ENCODE measurements at places on chromosomes 7 and 10. TPM values are rescaled to one million over a fixed set of nuclear protein-coding genes. Genes with fewer than 3 reads are reported as not detected.

DNA sequence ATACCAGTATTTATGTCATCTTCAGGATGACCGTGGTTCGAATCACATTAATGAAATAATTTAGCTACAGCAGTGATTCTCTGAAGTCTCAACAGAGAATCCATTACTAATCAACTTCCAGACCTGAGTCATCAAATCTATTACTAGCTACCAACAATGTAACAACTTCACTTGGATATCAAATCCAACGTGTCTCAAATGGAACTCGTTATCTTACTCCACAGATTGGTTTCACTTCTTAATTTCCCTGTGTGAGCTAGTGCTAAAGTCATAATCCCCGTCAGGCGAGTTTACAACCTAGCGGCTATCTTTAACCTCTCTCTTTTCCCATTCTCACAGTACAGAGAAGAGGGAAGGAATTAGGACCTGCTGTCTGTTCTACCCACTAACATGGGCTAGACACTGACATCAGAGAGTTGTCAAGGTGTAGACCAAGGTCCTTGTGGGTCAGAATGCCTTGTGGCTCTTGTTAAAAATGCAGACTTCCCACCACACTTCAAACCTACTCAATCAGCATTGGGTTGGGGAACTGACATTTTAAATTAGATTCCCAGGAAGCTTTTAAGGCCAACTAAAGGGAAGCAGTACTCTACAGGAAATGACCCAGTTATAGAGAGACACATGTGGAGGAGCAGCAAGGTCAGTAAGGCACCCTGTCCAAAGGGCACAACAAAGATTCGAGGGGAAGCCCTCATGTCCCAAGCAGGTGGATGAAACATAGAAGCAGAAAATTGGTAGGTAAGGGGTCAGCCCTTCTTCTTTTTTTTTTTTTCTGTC is 57.3 kb upstream of the GSAP start:
- DNase-seq = no peak

DYNC1I1 gene
- 0.82 TPM for total RNA-seq

- DNase-seq = peak; percentile 89
Observed at GRCh38 chr10:59709395-59710125, at the start of gene SLC16A9. TSS of gene SLC16A9 (minus strand) at chr10:59709850. CDS start at chr10:59684291, 25,559 bp downstream.

SPDYE5 gene
- not detected for total RNA-seq

- no peak for DNase-seq
Observed at GRCh38 chr10:111384556-111384955, 307.7 kb downstream of the ADRA2A start.

- peak; percentile 79 for DNase-seq
Observed at GRCh38 chr10:8049865-8050555, 4.5 kb upstream of the GATA3 start.

HOXA9 gene
- not detected for total RNA-seq

FFAR4 gene
- not detected for total RNA-seq

- DNase-seq = no peak
Observed at GRCh38 chr10:113872139-113873030, 17.9 kb downstream of the NHLRC2 start.

SLC16A9 gene
- 16.0 TPM for total RNA-seq

HSPB1 gene
- 48.1 TPM for total RNA-seq

- DNase-seq = peak; percentile 28
Observed at GRCh38 chr10:91247360-91248111, 27.1 kb downstream of the PCGF5 start.

NYAP1 gene
- total RNA-seq = 4.9 TPM

TIMM23 gene
- 110 TPM for total RNA-seq

DNA sequence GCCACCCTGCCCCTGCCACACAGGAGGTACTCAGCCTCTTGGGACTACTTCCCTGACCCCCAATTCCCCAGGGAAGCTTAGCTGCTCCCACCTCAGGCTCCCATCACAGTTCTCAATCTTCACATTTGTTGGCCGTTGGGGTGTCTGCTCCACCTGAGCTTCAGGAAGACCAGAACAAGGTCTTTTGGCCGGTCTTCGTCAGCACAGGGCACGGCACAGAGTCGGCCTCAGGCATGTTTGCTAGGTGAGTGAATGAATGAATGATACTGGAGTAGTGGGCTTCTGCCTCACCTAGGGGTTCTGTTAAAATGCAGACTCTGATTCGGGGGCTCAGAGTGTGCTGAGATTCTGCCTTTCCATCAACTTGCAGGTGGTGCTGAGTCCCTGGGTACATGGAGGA is 20.3 kb downstream of the GPRIN2 start:
- no peak for DNase-seq

All from GM23338 (cell line).